ENCODE measurements at places on chromosomes 12 and 14. TPM values are rescaled to one million over a fixed set of nuclear protein-coding genes. Genes with fewer than 3 reads are reported as not detected.
A peak's percentile ranks its signal among the peaks of the same experiment; 100 is the strongest.

GRCh38 chr12:52850681-52851080 is 1.9 kb upstream of the KRT78 start:
- no peak for DNase-seq

- peak; percentile 85 for DNase-seq
Observed at GRCh38 chr14:69263364-69263763, 3.4 kb downstream of the GALNT16 start.

OR2AP1 gene
- not detected for total RNA-seq

- DNase-seq: no peak
Observed at GRCh38 chr14:80965037-80965436, 9.6 kb downstream of the TSHR start.

DNA sequence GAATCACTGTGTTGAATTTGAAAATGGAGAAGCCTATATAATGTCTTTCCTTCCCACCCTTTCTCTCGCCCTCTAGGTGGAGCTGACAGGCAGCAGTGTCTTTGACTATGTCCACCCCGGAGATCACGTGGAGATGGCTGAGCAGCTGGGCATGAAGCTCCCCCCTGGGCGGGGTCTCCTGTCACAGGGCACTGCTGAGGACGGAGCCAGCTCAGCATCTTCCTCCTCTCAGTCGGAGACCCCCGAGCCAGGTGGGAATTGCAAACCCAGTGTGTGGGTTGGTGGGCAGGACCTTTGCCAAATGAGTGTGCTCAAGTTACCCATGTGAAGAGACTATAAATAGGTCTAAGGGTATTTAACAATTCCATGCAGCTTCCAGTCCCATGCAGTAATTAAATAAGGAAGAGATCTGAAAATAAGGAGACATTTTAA is 274.7 kb downstream of the EGLN3 start:
- peak; percentile 60 for DNase-seq

STAC3 gene
- total RNA-seq: 2.3 TPM

DNA sequence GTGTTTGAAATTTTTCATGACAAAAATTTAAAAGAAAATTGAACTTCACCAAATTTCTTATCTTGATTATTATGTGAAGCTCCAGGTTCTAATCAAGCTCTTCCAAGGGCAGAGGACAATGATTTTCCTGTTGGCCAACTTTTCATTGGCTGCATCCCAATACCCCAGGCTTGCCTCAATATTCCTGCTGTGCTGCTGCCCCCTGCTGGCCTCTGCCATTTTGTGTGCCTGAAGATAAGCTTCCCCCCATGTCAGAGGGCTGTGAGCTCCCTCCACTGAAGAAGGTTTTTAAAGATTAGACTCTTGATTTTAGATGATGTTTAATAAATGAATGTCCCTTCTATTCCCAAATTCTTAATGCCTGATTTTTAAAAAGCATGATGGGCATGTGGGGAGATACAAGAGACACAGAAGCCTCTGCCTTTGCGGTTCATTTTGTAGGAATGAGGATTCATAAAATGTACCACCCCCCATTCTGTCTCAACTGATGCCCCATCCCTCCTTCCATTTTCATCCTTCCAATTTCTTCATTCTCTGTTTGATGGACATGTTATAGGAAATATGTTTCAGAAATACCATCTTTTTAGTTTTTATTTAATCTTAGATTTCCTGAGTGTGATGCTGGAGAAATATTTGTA is 76.7 kb upstream of the RGS6 start:
- DNase-seq: peak; percentile 83

ZFYVE21 gene
- 45.0 TPM for total RNA-seq

DNA sequence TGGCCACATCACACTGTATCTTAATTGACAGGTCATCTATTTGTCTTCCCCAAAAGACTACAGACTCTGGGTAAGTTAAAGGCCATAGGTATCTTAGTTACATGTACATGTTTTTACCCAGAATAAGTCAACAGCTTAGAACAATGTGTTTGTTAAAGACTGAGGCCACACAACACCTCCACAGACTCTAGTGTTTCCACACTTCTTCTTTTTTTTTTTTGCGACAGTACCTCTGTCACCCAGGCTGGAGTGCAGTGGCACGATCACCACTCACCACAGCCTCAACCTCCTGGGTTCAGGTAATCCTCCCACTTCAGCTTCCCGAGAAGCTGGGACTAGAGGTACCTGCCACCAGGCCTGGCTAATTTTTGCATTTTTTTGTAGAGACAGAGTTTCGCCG is 1.3 kb downstream of the GPN3 start:
- DNase-seq: no peak

DNA sequence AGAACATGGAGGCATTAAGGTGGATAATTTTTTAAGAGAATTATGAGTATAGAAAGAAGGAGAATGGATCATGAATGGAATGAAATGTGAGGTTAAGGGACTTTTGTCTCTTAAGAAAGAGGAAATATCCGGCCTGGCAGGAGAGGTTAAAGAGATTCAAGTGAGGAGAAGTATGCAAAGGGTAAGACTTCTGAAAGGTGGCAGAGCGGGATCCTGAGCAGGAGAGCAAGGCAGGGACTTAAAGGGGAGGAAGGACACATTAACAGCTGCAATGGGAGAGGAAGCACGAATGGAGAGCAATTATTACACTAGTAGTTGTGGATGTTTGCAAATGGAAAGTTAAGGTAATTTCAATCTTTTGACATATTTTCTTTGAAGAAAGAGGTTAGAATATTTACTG is 171.0 kb downstream of the KITLG start:
- DNase-seq: no peak

RDH16 gene
- 0.28 TPM for total RNA-seq

DNA sequence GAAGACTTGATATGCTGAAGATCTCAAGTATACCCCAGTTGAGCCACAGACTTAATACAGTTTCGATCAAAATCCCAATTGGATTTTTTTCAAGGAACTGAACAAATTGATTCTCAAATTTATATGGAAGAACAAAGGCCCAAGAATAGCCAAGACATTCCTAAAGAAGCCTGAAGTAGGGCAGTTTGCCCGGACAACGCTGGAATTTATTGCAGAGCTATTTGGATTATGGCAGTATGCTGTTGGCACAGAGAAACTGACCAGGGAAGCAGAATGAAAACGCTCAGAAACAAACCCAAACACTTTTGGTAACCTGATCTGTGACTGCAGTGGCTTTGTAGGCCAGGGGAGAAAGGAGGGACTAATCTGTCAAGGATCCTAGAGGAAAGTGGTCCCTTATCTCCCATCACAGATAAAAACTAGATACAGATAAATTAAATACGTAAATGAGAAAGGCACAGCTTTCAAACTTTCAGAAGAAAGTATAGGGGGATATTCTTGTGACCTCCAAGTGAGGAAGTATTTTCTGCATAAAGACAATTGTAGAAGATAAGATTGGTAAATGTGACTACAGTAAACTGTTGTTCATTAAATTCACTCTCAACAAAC is 35.9 kb upstream of the GSC start:
- peak; percentile 66 for DNase-seq

DNA sequence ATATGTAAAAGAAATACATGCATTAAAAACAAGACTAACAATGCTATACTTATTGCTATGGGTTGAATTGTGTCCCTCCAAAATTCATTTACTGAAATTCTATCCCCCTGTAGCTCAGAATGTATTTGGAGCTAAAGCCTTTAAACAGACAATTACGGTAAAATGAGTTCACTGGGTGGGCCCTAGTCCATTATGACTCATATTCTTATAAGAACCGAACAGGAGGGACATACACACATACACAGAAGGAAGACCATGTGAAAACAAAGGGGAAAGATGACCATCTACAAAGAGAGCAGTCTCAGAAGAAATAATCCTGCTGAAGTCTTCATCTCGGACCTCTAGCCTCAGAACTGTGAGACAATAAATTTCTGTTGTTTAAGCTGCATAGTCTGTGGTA is 77.1 kb upstream of the ANKS1B start:
- DNase-seq: no peak

- DNase-seq: no peak
Observed at GRCh38 chr12:76921891-76922664, 43.3 kb upstream of the CSRP2 start.

TMEM132D gene
- not detected for total RNA-seq

- DNase-seq: no peak
Observed at GRCh38 chr12:115983226-115983798, 294.2 kb downstream of the MED13L start.

SPTB gene
- total RNA-seq: 82.5 TPM

DNA sequence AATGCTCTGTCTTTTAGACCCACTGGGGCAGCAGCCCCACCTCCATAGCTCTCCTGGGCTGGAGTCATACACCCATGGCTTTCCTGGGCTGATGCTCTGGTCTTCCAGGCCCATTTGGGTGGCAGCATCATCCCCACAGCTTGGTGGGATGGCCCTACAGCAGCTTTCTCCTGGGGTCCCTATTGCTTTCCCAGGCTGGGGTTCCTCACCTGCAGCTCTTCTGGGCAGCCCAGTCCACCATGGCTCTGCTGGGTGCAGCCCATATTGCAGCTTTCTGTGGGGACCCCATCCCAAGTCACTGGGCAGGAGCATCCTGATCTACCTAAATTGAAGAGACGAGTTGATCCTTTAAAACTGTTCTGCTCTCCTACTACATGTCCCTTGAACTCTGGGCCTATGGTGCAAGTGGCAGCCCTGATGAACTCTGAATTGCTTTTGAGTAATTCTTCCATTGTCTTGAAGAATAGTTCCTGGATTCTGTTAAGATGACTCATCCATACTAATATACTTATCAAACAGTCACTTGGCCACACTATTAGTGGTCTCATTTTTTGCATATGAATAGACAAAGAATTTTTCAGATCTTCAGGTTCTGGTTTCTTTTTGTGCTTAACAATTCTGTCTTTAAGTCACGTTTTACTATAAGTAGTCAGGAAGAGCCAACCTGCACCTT is 390.1 kb downstream of the DPF3 start:
- no peak for DNase-seq

GRCh38 chr12:19031032-19031431 is 98.5 kb upstream of the PLEKHA5 start:
- no peak for DNase-seq

GRCh38 chr14:64632056-64632455 is 72.2 kb upstream of the PLEKHG3 start:
- DNase-seq: no peak

GRCh38 chr12:116672842-116673516 is 64.9 kb downstream of the SPRING1 start:
- DNase-seq: no peak

GRCh38 chr12:124726596-124727263 is 136.9 kb downstream of the SCARB1 start:
- no peak for DNase-seq

DNA sequence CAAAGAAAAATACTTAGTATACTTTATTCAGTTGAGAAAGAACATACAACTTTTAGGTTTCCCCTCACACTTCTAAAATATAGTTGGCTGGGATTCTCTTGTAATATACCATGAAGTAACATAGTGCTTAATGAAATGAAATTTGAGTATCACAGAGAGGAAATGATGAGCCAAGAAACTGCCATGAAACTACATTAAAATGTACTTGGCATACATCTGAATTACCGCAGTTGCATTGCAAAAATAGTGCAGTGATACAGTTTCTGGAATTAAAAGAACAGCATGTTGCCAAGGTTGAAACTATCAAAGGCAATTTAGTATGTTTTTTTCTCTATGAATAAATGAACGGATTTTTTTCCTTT is 389.2 kb downstream of the TMEM117 start:
- no peak for DNase-seq

GRCh38 chr14:38197784-38198335 is 9.8 kb upstream of the SSTR1 start:
- DNase-seq: no peak

DNA sequence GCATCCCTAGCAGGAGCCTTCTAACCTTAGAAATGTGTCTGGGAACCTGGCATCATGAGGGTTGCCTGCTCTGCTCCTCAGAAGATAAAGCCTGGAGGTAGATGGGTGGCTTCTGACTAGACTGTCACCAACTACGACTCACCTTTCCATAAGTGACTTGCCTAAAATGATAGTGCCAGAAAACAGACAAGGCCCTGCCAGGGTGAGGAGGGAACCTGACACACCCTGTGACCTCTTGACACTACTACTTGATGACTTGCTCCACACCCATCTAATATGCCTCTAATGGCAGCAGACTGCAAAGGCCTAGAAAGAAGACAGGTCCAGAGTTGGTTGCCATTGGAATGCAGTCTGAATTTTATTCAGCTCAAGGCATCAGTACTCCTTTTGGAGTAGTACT is 9.4 kb downstream of the RNF41 start:
- no peak for DNase-seq

PYGL gene
- total RNA-seq: 6.7 TPM

DNA sequence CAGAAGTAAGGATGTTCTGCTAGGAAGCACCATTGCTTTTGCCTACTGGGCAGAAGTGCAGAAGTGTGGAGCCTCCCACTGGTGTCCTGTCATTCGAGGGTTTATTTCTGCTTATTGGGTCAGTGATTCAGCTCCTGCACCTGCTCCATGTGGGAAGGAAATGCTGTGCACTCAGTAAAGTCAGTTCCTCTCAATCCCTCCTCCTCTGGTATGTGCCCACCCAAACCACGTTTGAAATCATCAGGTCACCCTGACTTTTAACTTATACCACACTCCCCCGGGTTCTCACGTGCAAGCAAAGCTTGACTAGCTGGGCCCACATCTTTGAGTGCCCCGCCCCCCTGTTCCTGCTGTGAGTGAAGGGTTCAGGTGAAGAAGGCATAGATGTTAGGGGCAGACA is 223.7 kb downstream of the CHST11 start:
- DNase-seq: no peak

C12orf56 gene
- total RNA-seq: not detected

CHST11 gene
- total RNA-seq: 9.9 TPM

Data from right cardiac atrium (tissue), 5 donors.